Hepatocyte (in vitro differentiated cells): ENCODE measurements at places on chromosomes 7 and 10. TPM values are rescaled to one million over a fixed set of nuclear protein-coding genes. Genes with fewer than 3 reads are reported as not detected.

DNA sequence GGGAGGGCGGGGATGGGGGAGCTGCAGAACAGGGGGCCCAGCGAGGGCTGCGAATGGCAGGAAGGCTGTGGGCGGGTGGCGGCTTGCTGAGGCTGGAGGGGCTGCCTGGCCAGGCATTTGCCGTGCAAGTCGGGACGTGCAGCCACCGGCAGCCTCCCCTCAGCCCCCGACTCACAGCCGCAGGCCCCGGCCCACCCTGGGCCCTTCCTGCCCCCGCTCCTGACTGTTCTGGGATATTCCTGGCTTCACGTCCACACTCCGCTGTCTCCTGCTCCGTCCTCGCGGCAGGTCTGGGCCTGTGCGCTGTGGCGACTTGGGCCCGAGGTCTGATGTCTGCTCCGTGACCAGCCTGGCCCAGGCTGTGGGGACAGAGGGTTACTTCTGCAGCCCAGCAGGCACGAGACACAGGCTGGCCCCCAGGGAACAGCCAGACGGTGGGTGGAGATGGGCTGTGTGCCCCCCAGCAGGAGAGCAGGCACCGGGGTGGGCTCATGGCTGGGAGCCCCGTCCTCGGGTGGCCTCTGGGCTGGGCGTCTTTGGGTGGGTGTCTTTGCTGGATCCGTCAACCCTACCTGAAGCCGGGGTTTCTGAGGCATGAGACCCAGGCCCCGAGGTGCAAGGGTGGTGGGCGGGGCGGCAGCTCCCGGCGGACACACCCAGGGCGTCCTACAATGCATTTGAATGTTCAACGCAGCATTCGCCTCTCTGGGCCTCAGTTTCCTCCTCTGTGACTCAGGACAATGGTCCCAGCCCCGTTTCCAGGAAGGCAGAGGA is 86.5 kb downstream of the FOXL3 start:
- DNase-seq: peak; percentile 43
- H3K36me3 ChIP-seq: no peaks in the 10 kb centered on the region
- H3K27ac ChIP-seq: no peak overlapping the region

DNA sequence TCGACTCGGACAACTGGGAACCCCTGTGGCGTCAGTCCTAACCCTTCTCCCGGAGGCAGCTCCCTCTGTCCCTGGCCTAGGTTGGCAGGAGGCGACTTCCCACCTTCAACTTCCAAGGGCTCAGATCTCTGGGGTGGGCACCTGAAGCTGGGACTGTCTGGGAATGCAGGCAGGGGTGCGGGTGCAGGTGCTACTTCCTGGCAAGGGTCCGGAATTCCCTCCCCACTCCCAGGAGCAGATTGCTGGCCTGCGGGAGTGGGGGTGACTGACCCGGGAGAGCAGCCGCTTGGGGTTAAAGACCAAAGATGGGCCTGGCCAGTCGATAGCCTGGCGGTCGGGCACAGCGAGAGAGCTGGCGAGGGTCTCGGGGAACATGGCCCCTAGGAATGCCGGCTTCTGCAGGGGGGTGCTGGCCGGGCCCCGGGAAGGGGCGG is 387 bp downstream of the EPHA1 start:
- no peaks in the 10 kb centered on the region for H3K27me3 ChIP-seq
- H3K4me3 ChIP-seq: peak overlapping the region; percentile 12
- H3K4me1 ChIP-seq: peaks cover 52% of the 10 kb centered on the region
- DNase-seq: no peak
- H3K27ac ChIP-seq: peak overlapping the region; percentile 34

- no peaks in the 10 kb centered on the region for H3K27me3 ChIP-seq
- H3K27ac ChIP-seq: no peak overlapping the region
- no peak overlapping the region for H3K4me3 ChIP-seq
- no peak for DNase-seq
Measured at GRCh38 chr7:104296900-104297299, 31.5 kb upstream of the LHFPL3 start.

GRCh38 chr10:6247041-6247712 is 44.4 kb downstream of the PFKFB3 start:
- H3K27me3 ChIP-seq: no peaks in the 10 kb centered on the region
- H3K4me1 ChIP-seq: no peaks in the 10 kb centered on the region
- no peak overlapping the region for H3K4me3 ChIP-seq
- H3K27ac ChIP-seq: no peak overlapping the region

PAX4 gene
- total RNA-seq: 0.24 and 0.30 TPM in 2 replicates

C10orf62 gene
- total RNA-seq: 0.23 TPM in 1 of 2 replicates, not detected in the other

- no peak overlapping the region for H3K4me3 ChIP-seq
- H3K27ac ChIP-seq: no peak overlapping the region
- H3K27me3 ChIP-seq: no peaks in the 10 kb centered on the region
- DNase-seq: no peak
- no peaks in the 10 kb centered on the region for H3K4me1 ChIP-seq
- H3K36me3 ChIP-seq: no peaks in the 10 kb centered on the region
Measured at GRCh38 chr7:10632712-10633111, 341.0 kb upstream of the PHF14 start.
